ENCODE measurements at places on chromosomes 2 and 18. TPM values are rescaled to one million over a fixed set of nuclear protein-coding genes. Genes with fewer than 3 reads are reported as not detected.

The ALPI gene
- not detected for total RNA-seq

The HADHA gene
- 109 TPM for total RNA-seq

The SKOR2 gene
- not detected for total RNA-seq

The SIX2 gene
- 1.7 TPM for total RNA-seq

The HOXD12 gene
- not detected for total RNA-seq

The HDHD2 gene
- total RNA-seq = 34.1 TPM

The CRYGA gene
- not detected for total RNA-seq

The MDH1B gene
- total RNA-seq = 0.29 TPM

The DUSP2 gene
- 7.5 TPM for total RNA-seq

The L3MBTL4 gene
- 2.8 TPM for total RNA-seq

The KYNU gene
- total RNA-seq = 6.8 TPM

The FAM237A gene
- total RNA-seq = not detected

The C1QL2 gene
- total RNA-seq = not detected

The TTLL4 gene
- total RNA-seq = 36.3 TPM

The PRKAG3 gene
- total RNA-seq = 1.0 TPM

The HMSD gene
- total RNA-seq = 0.16 TPM
